ENCODE measurements at places on chromosomes 7 and 10. TPM values are rescaled to one million over a fixed set of nuclear protein-coding genes. Genes with fewer than 3 reads are reported as not detected.
A peak's percentile ranks its signal among the peaks of the same experiment; 100 is the strongest.

DNA sequence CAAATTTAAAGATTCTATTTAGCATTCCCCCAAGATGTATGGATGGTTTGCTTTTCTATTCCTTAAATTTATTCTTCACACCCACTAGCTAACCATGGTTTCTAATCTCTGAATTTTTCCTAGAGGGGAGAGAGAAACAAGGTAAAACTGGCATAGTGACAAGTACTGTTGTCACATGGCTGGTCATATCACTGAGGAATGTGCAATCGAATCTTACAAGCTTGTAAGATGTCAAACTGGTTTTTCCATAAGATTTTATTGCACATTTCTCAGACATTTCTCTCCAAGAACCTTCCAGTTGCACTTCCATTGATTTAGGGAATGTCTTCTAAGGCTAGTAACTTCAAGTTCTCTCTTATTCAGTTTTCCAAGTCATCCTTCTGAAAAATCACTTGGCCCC, 89.8 kb downstream of the MBL2 start:
- no peak for DNase-seq

GRCh38 chr10:67471022-67471421, 225.0 kb downstream of the CTNNA3 start:
- no peak for DNase-seq

Gene KBTBD2
- 19.8 TPM for polyA plus RNA-seq

GRCh38 chr7:112001091-112001826, 204.9 kb downstream of the DOCK4 start:
- DNase-seq = peak; percentile 32

Gene IDI2
- polyA plus RNA-seq = not detected

DNA sequence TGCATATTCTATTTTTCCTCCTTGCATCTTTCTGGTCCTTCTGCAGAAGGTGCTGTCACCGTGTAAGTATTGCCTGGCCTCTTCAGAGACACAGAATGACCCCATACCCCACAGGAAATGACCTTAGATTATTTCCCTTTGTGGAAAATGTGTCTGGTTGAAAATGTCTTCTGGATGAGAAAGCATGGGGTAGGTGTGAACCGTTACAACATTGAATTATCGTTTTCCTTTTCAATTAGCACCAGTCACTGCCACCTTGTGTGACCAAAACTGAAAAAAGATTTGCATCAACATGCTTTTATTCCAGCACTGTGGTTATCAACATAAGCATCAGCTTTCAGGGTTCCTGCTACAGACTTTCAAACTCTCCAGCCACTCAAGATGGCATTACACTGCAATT, 58.0 kb upstream of the CELF2 start:
- no peak for DNase-seq

DNA sequence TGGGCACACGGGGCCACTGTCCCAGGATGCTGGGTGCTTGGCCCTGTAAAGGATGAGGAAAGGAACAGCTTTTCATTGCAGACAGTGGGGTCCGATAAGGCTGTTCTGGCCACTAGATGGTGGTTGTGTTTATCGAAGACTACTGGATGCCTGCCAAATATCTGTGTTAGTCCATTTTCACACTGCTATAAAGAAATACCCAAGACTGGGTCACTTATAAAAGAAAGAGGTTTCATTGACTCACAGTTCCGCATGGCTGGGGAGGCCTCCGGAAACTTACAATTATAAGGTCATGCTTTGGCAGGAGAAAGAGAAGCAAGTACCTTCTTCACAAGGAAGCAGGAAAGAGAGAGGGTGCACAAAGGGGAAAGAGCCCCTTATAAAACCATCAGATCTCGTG, 32.2 kb upstream of the GARS1 start:
- peak; percentile 91 for DNase-seq

DNA sequence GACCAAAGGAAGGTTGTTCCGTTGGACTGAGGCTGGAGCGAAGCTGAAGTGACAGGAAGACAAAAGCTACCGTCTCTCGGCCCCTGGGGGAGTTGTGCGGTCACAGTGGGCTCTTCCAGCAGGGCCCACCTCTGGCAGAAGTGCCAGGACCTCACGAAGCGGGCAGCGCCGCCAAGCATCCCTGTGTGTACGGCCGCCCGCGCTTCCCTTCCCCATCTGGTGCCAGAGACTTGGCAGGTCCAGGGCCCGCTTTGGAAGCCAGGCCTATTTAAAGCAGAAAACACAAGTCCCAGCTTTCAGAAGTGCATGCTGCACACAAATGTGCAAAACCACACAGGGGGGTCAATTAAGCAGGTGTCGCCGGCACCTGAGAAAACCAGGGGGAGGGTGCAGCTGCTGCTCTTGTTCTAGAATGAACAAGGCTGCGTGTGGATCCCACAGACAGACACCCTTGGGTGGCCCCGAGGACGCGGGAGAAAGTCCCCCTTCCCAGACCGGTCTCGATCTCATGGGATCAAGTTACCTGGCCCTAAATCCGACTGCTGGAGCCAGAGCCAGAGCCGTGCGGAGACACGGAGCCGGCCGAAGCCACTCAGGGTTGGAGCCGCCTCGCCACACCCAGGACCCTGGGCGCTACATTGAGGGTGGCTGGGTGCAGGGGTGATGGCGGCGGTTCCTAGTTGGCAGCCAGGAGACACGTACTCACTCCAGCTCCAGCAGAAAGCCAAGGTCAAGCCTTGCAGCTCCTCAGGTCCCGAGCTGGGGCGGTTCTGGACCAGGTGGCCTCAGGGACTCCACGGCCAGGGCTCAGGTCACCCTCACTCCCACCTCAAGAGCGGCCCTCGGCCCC, 51.8 kb upstream of the PPP2R2D start:
- no peak for DNase-seq

GRCh38 chr7:79930604-79931003, 204.0 kb upstream of the GNAI1 start:
- DNase-seq = no peak

- peak; percentile 59 for DNase-seq
Measured at GRCh38 chr7:95690367-95690947, 81.9 kb upstream of the DYNC1I1 start.

Gene TMEM225B
- polyA plus RNA-seq = 0.29 TPM

GRCh38 chr7:70243443-70243842, 645.2 kb downstream of the AUTS2 start:
- no peak for DNase-seq

DNA sequence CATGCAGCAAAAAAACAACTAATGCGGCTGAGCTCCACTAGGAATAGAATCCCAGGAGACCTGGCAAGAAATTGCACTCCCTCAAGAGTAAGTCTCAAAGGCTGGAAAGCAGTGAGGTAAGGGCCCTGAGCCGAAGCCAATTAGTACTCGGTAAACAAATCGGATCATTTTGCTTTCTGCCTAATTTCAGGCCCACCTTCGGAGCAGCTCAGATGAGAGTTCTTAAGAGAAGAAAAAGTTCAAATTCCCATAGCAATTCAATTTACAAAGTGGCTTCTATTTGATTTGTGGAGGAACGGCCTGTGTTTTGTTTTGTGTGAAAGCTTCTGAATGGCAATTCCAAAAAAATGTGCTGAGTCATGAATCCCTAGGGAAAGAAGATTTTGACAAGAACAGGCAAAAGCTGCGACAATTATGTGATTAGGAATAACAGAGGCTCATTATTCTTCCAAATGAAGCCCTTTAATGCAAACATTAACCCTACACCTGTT, 60.9 kb downstream of the SLC16A9 start:
- DNase-seq = no peak

Gene LIPJ
- polyA plus RNA-seq = not detected

GRCh38 chr7:17234398-17235031, 63.9 kb upstream of the AHR start:
- DNase-seq = peak; percentile 90

GRCh38 chr7:51142741-51143385, 173.7 kb downstream of the COBL start:
- no peak for DNase-seq

Gene AMZ1
- not detected for polyA plus RNA-seq

DNA sequence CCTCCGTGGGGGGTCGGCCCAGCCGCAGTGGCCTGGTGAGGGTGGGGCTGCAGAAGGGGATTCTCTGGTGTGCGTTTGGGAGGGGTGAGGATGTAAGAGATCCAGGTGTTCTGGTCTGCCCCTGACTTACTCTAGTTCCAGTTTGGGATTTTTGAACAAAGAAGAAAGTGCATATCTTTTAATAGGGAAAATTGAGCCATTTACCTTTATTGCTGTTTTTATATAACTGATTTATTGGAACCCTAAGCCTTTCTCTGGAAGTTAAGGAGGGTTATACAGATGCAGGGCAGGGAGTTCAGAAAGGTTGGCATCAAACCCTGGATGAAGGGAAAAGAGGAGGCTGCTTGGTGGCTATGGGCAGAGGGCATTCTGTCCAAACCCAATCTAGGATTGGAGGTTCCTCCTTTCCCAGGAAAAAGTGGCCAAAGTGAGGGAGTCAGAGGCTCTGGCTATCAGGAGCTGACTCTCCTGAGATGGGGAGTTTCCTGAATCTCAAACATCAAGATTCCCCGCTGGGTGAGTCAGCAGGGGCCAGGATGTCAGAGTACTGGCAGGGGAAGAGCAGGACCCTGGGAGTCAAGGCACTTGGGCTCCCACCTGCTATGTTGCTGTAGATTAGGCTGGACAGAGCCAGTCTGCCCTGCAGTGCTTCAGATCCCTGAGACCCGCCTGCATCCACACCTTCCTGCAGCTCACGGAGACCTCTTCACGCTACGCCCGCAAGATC, 67.5 kb downstream of the CLIP2 start:
- no peak for DNase-seq

DNA sequence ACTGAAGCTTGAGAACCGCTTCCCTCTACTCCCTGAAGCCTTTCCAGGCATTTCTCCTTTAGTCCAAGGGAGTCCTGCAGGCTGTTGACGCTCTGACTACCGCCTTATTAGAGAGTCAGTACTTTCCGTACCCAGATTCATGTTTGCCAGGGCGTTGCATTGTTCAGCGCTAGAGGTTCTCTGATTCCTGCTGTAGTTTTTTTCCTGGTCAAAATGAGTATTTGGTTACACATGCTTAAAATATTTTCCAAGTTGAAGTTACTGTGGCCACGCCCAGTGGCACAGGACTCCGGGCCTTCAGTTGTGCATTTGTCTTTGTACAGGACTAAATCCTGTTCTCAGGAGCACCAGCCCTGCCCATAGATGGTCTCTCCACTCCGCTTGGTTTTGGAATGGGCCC, 7.9 kb downstream of the MTURN start:
- DNase-seq = peak; percentile 58

DNA sequence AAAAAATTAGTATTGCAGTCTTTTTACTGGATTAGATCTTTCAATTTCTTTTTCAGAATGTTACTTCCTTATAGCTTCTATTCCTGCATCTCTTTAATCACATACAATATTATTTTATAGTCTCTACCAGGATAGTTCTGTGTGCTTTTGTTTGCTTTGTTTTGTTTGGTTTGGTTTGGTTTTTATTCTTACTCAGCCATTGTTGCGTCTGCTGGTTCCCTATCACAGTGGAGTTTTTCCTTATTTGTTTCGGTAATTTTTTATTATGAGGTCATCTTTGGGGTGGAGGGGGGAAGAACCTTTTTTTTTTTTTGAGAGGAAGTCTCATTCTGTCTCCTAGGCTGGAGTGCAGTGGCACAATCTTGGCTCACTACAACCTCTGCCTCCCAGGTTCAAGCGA, 9.0 kb upstream of the BAIAP2L1 start:
- DNase-seq = no peak

DNA sequence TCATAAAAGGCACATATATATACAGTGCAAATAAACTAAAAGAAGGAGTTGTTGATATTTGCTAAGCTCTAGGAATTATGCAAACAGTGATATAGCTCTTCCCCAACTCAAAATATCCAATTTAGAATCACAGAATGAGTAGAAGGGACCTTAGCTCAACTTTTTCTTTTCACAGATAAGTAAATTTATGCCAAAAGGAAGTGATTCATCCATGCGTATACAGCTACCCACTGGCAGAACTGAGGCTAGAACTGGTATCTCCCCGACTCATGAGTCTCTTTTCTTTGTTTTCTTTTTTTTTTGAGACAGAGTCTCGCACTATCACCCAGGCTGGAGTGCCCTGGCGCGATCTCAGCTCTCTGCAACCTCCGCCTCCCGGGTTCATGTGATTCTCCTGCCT, 54.2 kb upstream of the SVIL start:
- peak; percentile 89 for DNase-seq

Gene GHRHR
- not detected for polyA plus RNA-seq

DNA sequence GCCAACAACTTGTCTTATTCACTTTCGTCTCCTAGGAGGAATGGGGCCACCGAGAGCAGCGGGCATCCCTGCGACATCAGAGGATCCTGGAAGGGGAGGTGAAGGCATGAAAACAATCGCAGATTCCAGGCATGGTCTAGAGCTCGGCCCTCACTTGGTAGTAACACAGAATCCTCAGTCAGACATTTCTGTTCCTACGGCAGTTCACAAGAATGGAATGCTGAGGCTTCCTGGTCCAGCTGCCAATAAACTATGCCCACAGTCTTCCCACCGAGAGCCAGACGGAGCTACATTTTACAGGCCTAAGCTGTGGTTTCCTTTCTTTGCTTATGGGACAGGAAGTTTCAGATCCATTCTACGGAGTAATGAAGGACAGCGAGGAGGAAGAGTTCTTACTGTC, 75.8 kb downstream of the OR13A1 start:
- DNase-seq = peak; percentile 36

Gene PLA2G12B
- polyA plus RNA-seq = not detected

Gene HOXA11
- polyA plus RNA-seq = 10.4 TPM

- no peak for DNase-seq
Measured at GRCh38 chr7:125427676-125428075, 498.1 kb upstream of the POT1 start.

- DNase-seq = no peak
Measured at GRCh38 chr10:43955002-43955596, 306.4 kb upstream of the ZNF32 start.

Gene LIPF
- not detected for polyA plus RNA-seq

DNA sequence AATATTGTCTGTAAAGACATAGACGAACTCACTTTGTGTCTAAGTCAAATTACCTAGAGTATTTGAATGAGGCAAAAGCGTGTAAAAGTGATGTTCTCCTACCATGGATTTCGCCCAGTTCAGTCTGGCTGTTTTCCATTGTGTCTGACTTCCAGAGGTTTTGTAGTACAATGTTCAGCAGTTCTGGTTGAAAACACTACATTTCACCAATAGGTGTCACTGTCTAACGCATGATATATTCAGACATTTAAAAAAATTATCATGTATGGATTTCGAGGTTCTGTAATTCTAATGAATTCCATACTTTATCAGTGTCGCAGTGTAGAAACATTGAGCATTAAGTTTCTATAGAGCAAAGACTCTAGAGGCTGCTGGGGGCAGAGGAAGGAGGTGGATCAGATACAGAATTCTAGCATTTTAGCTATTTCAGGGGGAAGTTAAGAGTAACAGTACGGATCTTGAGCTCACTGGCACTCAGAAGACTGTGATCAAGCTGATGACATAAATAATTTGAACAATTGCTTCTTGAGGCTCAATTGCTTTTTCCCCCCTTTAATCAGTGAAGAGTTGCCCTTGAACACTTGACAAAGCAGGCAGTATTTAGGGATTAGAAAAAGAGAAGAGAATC, 196.9 kb upstream of the RHOBTB1 start:
- peak; percentile 88 for DNase-seq

Gene SLC13A1
- polyA plus RNA-seq = not detected

GRCh38 chr10:90920986-90921666, at the start of gene ANKRD1:
ANKRD1 (minus strand) TSS chr10:90921087; CDS start chr10:90921027, 60 bp downstream.
- peak; percentile 97 for DNase-seq

GRCh38 chr7:116672596-116673456, 830 bp downstream of the MET start:
- peak; percentile 60 for DNase-seq
